AG20443 (cell line): ENCODE measurements at places on chromosomes 16 and 17.

DNA sequence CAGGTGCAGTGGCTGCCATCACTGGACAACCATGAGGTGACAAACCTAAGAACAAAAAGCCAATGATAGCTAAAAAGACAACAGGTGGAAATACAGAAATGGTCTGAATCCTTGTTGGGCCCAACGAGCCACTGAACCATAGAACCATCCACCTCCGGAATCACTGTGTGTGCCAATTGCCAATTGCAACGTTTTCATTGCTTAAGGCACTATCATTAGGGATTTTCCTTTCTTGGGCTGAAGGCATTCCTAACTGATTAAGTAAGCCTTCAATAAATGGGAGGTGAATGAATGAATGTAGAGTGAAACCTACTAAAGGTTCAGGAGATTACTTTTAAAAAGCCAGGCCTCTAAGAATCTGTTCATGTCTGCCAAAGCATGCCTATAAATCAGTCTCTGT is 3.6 kb downstream of the USP31 start:
- DNase-seq: peak; percentile 16

DNA sequence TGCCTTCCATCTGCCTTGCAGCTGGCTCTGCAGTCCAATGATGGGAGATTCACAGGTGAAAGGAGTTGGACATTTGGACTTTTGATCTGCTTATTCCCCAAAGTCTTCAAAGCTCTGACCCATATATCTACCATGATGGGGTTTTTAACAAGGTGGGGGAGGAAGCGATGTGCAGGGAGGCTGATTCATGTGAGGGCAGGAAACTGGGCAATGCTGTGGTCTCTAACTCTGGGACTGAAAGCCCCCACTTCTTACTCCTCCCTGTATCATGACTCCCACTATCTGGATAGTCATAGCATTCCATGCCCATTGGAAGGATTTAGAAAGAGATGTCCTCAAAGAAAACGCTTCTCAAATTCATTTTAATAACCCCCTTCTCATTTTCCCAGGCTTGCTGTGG is 16.3 kb downstream of the HOXB1 start:
- DNase-seq: no peak

GRCh38 chr17:75832164-75832651 is 12.0 kb downstream of the UNC13D start:
- peak; percentile 82 for DNase-seq

DNA sequence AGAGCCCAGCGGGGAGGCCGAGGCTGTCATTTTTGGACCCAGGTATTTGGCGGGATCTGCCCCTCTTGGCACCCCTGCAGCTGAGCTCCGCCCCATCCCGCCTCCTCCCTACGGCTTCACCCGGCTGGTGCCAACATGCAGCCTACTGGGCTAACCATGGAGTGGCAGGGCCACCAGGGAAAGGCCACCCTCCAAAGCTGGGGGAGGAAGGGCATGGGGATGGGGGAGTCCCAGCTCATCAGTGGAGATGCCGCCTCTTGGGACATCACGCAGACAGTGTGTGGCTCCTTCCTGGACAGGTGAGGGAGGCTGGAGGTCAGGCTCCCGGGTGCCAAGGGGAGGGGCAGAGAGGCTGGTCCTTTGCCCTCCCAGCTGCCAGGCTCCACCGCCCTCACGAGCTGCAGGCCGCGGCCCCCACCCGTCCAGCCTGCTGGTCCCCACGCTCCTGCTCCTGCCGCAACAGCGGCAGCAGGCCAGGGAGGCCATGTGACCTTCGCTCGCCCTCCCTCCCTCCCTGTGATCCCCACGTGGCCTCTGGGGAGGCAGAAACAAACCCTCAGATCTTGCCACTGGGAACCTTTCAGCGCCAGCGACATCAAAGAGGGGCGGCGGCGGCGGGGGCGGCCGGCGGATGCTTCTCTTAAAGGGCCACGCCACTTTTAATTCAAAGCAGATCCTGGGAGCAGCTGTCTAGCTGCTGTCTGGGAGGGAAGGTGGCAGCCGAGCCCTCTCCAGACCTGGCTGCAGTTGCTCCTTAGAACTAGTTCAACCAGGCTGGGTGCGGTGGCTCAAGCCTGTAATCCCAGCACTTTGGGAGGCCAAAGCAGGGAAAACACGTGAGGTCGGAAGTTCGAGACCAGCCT is 6.8 kb upstream of the NOTUM start:
- DNase-seq: peak; percentile 84

- DNase-seq: no peak
These were observed 111.4 kb downstream of the PRKCA start for GRCh38 chr17:66413559-66414520.

GRCh38 chr17:14487068-14487467 is 186.2 kb downstream of the HS3ST3B1 start:
- DNase-seq: no peak

- no peak for DNase-seq
These were observed 22.5 kb upstream of the RASL10B start for GRCh38 chr17:35708951-35709350.

DNA sequence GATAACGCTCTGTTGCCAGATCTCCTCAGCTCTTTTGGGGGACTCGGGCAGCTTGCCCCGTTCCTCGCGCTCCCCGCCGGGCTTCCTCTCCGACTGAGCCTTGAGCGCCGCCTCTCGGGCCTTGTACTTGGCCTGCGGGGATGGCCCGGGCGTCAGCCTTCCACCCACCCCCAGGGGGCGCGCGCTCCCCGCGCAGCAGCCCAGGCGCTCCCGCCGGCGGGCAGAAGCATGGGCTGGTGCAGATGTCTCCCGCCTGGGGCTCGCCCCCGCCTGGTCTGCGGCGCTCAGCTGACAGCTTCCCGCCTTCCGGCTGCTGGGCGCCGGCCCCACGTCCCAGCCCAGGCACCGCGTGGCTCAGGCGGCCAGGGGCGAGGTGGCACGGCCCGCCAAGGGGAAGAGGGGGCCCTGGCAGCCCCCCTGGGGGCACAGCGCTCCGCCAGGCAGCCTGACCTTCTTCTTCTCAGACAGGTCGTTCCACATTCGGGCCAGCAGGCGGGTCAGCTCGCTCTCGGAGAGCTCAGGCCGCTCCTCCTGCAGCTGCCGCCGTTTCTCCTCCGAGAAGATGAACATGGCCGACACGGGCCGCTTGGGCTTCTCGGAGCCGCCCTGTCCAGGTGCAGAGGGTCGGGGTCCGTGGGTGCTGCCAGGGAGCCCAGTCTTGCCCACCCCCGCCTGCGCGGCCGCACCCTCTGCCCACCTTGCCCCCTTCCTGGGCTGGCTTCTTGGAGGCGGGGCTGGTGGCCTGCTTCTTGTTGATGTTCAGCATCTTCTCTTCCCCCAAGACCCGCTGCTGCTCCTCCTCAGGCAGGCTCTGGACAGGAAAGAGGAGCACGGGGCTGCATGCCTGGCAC is 8.9 kb downstream of the UBTF start:
- DNase-seq: peak; percentile 94

GRCh38 chr16:72837846-72838585 is 209.9 kb downstream of the ZFHX3 start:
- no peak for DNase-seq

- DNase-seq: no peak
These were observed 373.7 kb downstream of the WWOX start for GRCh38 chr16:78473031-78473699.

- DNase-seq: no peak
These were observed 5.1 kb downstream of the C1QTNF8 start for GRCh38 chr16:1090620-1091587.

DNA sequence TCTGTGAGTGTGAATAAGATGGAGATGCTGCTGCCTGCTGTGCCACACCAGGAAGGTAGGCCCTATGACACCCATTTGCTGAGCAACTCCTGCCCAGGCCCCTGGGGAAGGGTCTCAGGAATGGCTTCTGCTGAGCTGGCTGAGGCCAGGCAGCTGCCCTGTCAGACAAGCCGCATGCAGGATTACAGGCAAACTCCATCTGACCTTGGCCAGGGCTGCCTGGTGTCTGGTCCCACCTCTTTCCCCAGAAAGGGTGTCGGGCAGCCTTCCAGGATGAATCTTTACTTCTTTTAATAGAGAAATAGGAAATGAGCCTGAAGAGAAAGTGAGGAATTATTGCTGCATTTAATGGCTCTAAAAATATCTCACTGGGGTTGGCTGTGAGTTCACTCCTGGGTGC is 182.5 kb downstream of the IRX5 start:
- no peak for DNase-seq

DNA sequence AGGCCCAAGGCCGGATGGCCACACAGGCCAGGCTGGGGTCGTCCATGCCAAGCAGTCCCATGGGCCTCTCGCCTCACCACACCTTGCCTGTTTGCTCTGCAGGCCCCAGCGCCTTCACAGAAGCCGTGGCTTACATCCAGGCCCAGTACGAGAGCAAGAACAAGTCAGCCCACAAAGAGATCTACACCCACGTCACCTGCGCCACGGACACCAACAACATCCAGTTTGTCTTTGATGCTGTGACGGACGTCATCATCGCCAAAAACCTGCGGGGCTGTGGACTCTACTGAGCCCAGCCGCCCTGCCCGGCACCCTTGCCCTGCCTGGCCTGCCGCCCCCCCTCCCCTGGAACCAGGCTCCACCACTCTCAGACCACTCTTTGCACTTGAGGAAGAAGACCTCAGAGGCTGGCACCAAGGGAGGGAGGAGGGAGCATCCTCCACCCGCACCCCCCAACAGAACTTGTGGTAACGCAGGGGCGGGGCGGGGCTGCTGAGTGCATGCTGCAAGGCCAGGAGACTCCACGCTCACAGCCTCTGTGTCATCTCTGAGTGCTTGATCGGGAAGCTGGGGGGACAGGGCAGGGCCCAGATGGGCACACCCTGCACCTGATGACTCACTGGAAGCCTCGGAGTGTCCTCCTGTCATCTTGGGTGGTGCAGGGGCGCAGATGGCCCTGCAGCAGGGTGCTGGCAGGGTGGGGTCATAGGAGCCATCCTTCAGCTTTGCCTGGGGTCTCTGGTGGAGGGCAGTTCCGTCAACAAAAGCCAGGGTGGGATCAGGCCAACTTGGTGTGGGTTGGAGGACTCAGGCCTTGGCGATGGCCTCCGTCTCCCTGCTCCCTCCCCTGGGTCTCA is 81.5 kb downstream of the AMFR start:
- peak; percentile 69 for DNase-seq

DNA sequence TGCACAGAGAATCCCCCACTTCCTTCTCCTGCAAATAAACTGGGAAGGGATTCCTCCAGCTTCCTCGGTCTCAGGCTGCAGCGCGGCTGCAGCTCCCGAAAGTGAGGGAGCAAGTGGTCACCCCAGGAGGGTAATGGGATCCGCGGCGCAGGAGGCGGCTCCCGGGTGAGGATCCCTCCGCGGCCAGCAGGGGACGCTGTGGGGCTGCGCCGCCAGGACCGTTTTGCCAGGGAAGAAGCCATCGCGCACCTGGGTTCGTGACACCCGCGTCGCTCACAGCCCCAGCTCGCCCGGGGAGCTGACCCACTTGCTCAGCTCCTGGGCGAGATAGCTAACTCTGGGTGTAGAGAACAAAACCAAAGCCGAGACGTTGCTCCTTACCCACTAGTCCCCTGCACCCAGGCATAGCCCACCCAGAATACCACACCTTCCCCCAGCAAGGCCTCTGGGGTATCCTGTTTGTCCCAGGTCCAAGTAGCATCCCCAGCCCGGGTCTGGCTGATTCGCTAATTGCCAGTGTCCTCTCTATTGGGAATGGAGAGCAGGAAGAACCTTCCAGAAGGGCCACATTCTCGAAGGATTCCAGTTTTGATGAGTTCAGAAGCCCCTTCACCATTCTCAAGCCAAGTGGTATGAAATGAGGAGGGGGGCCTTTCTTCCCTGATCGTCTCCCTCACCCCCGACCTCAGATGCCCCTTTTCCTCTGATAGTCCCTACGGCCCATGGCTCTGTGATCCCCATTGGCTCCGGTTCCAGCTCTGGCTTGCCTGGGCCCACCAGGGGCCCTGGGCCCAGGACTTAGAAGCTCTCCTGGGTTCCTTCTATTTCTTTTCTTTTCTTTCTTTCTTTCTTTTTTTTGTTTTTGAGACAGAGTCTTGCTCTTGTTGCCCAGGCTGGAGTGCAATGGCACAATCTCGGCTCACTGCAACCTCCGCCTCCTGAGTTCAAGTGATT is 14.1 kb downstream of the CYGB start:
- DNase-seq: peak; percentile 85

GRCh38 chr16:81641395-81642106 is 137.5 kb upstream of the PLCG2 start:
- no peak for DNase-seq

DNA sequence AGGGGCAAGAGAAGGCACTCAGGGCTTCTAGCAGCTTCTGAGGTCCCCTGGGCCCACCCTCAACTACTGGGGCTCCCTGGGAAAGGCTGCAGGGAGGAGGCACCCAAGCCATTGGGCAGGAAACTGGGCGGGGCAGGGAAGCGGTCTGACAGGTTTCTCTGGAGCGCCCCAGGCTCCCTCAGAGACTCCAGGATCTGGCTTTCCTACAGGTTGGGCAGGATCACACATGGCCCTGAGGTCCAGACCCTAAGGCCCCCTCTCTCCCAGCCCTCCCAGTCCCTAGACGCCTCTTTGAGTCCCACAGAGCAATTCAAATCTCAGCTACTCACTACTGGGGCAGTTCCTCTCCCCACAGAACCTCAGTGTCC is 14.3 kb downstream of the JUP start:
- DNase-seq: no peak

DNA sequence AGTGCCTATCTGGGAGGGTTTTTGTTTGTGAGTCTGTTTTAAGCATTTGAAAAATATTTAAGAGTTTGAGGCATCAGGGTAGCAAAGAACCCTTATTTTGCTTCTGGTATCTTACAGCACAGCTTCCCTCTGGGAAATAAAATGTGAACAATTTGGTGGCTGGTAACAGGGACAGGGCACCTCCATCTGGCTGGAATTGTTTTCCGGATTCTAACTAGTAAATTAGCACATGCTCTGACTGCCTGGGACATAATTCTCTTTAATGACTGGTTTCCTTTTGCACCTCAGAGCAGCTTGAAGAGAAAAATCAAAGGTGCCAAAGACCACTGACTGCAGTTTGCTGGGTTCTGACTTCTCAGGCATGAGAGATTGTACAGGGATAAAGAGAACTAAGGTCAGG is 469.1 kb downstream of the GRIN2A start:
- no peak for DNase-seq

DNA sequence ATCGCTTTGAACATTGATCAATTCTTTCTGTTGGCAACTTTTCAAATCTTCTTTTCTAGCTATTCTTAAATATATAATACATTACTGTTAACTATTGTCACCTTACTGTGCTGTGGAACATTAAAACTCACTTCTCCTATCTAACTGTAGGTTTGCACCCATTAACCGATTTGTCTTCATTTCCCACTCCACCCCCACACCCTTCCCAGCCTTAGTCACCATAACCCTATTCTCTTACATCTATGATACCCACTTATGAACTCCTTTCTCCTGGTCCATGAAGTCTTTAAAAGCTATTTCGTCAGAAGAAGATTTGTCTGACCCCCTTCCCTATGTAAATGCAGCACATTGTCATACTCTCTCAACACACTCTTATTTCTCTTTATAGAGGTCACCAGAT is 993.4 kb upstream of the EEF2KMT start:
- no peak for DNase-seq

DNA sequence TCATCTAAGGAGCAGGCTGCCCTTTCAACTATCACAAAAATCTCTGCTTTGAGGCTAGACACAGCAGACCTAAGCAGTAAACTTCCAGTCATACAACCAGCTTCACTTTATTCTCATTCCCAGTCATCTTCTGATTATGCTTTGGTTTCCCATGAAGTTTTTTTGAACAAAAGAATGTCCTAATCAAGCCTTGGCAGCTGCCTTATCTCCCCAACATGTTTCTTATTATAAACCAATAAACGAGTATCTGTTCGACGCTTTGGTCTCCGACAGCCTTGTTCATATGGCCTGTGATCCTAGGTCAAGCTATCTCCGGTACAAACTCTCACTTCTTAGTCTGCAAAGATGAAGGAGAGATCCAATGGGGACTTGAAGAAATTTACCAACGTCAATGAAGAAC is 47.4 kb upstream of the CDYL2 start:
- DNase-seq: no peak

GRCh38 chr17:50565402-50566350 is 5.2 kb downstream of the CACNA1G start:
- peak; percentile 38 for DNase-seq
